ENCODE measurements at places on chromosomes 6 and 20. TPM values are rescaled to one million over a fixed set of nuclear protein-coding genes. Genes with fewer than 3 reads are reported as not detected.

The SOBP gene
- total RNA-seq, result 7.1 TPM

The HLA-DRA gene
- 223 TPM for total RNA-seq

The LY6G5B gene
- total RNA-seq, result 9.6 TPM

The ZNF165 gene
- 0.42 TPM for total RNA-seq

The RRBP1 gene
- total RNA-seq, result 87.3 TPM

The JAG1 gene
- total RNA-seq, result 93.1 TPM

The F13A1 gene
- 94.2 TPM for total RNA-seq

DNA sequence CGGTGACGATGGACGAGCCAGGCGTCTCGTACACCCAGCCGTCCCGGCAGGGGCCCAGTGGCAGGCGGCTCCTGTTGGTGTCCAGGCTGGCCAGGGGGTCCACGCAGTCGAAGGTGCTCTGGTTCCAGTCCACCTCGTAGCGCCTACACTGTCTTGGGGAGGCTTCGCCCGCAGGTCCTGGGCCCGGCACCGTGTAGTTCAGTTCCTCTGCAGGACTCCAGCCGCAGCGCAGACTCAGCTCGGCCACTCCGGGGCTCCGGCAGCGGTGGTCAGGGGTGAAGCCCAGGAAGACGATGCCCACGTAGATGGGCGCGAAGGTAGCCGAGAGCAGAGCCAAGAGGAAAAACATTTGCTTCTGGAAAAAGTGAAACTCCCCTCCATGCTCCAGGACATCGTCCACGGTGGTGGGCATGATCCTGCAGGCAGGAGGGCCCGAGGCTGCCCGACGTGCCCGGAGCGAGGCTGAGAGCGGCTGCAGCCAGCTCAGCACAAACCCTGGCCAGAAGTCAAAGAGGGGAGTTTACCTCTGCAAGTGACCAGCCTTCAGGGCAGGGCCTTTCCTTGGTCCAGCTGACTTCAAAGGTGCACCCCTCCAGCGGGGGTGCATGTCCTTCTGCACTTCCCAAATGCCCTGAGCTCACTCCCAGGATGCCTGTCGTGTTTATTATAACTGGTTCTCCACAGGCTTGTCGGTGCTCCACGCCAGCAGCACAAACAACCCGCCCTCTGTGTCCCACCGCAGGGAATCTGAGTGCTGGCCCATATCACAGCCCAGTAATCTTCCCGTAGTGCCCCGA, at the start of gene SLC22A2:
TSS of gene SLC22A2 (minus strand) at position 476 of the 797 bp plus-strand sequence. CDS start at position 412, 64 bp downstream.
- no peaks in the 10 kb centered on the region for H3K36me3 ChIP-seq
- no peak for DNase-seq
- no peak within 1 kb of the TSS for H3K4me3 ChIP-seq
- no peaks in the 10 kb centered on the region for H3K27me3 ChIP-seq

- no peaks in the 10 kb centered on the region for H3K36me3 ChIP-seq
- no peaks in the 10 kb centered on the region for H3K4me1 ChIP-seq
- no peak overlapping the region for H3K4me3 ChIP-seq
- no peaks in the 10 kb centered on the region for H3K27me3 ChIP-seq
- DNase-seq, result no peak
Observed at GRCh38 chr6:97468981-97469380, 186.0 kb upstream of the MMS22L start.

GRCh38 chr20:38987777-38988176, 25.6 kb downstream of the DHX35 start:
- no peaks in the 10 kb centered on the region for H3K27me3 ChIP-seq
- no peaks in the 10 kb centered on the region for H3K4me1 ChIP-seq
- H3K36me3 ChIP-seq, result no peaks in the 10 kb centered on the region
- no peak overlapping the region for H3K4me3 ChIP-seq
- no peak for DNase-seq

- H3K27ac ChIP-seq, result no peak overlapping the region
- DNase-seq, result no peak
- no peaks in the 10 kb centered on the region for H3K27me3 ChIP-seq
Observed at GRCh38 chr6:13228264-13229204, 99.8 kb downstream of the TBC1D7 start.

DNA sequence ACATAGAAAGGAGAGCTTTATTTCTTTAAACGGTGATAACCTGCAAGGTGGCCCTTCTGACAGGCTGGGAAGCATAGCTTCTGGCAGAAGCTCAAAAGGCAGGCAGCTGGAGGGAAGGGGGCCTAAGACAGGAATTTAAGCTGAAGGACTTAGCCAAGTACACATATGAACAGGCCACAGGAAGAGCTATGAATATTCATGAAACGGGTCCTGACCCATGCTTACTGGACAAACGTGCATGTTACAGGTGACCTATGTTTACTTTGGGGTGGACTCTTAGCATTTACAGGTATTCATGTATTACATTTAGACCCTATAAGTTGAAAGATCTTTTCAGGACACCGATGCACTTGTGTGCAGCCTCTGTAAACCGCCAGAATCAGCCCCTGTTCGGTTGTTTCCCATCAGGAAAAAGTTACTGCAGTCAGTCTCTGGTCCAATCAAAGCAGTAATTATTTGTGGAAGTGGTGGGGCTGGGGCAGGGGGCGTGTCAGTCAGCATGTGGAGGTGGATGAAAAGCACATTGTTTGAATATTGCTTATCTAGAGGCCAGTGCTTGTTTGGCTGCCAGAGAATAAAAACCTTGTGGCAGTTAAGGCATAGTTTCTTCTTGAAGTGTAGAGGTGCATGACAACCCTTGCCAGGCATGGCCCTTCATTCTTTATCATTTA, 2.9 kb upstream of the GZF1 start:
- DNase-seq, result no peak
- H3K4me3 ChIP-seq, result no peak overlapping the region
- H3K27me3 ChIP-seq, result no peaks in the 10 kb centered on the region
- H3K27ac ChIP-seq, result peak overlapping the region; percentile 96
- peaks cover 53% of the 10 kb centered on the region for H3K4me1 ChIP-seq

DNA sequence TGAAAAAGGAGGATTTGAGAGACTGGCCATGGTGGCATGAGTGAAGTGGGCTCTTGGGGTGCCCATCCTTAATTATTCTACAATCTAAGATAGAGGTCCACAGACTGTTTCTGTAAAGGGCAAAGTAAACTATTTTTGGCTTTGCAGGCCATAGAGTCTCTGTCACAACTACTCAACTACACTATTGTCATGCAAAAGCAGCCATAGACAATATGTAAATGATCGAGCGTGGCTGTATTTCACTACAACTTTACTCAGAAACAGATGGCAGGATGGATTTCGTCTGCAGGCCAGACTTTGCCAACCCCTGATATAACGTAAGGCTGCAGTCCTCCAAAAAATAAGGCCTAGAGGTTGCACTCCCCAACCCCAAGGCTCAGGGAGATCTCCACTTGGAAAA, 58.2 kb upstream of the NAA20 start:
- DNase-seq, result no peak
- H3K4me1 ChIP-seq, result no peaks in the 10 kb centered on the region
- peaks cover 91% of the 10 kb centered on the region for H3K36me3 ChIP-seq
- no peak overlapping the region for H3K27ac ChIP-seq
- no peaks in the 10 kb centered on the region for H3K27me3 ChIP-seq

GRCh38 chr6:16635810-16636602, 125.3 kb downstream of the ATXN1 start:
- no peak overlapping the region for H3K27ac ChIP-seq
- H3K4me1 ChIP-seq, result no peaks in the 10 kb centered on the region
- DNase-seq, result no peak
- H3K36me3 ChIP-seq, result no peaks in the 10 kb centered on the region
- no peaks in the 10 kb centered on the region for H3K27me3 ChIP-seq
- H3K4me3 ChIP-seq, result no peak overlapping the region

- peaks cover 20% of the 10 kb centered on the region for H3K4me1 ChIP-seq
- H3K27me3 ChIP-seq, result no peaks in the 10 kb centered on the region
- H3K4me3 ChIP-seq, result peak overlapping the region; percentile 97
- no peak for DNase-seq
- peak overlapping the region; percentile 93 for H3K27ac ChIP-seq
Observed at GRCh38 chr6:95578106-95578410, 723 bp downstream of the MANEA start.

DNA sequence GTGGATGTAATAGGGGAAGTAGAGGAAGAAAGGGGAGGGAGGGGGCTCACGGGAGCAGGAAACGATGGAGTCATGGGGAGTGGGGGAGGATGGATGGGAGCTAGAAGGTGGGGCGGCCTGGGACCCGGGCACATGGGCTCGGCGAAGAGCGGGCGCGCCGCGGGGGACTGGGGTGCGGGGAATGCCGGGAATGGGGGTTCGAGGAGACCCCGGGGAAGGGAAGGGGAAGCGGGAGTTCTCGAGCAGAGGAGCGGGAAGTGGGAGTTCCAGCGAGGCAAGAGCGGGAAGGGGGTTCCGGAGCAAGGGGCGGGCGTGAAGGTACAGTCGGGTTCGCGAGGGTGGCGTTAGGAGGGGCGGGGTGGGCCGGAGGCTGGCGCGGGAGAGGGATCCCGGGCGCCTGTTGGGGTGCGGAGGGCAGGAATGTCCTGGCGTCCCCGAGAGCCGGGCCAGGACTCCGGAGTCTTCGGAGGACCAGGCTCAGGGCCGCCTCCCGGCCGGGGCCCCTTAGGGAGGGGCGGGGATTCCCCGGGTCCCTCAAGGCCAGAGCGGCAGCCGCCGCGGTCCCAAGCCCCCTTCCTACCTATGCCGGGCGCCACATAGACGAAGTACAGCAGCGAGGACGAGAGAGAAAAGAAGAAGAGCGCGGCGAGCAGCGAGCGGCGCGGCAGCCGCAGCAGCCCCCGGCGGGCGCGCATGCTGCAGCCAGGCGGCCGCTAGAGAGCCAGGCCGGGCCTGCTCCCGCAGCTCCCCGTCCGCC, 504 bp downstream of the B4GALT5 start:
- H3K4me1 ChIP-seq, result no peaks in the 10 kb centered on the region
- H3K27ac ChIP-seq, result peak overlapping the region; percentile 93
- no peaks in the 10 kb centered on the region for H3K36me3 ChIP-seq

GRCh38 chr20:58485393-58485792, 29.8 kb downstream of the APCDD1L start:
- H3K4me1 ChIP-seq, result no peaks in the 10 kb centered on the region
- no peak overlapping the region for H3K27ac ChIP-seq
- no peak overlapping the region for H3K4me3 ChIP-seq
- H3K36me3 ChIP-seq, result peaks cover 2% of the 10 kb centered on the region
- DNase-seq, result no peak
- no peaks in the 10 kb centered on the region for H3K27me3 ChIP-seq

DNA sequence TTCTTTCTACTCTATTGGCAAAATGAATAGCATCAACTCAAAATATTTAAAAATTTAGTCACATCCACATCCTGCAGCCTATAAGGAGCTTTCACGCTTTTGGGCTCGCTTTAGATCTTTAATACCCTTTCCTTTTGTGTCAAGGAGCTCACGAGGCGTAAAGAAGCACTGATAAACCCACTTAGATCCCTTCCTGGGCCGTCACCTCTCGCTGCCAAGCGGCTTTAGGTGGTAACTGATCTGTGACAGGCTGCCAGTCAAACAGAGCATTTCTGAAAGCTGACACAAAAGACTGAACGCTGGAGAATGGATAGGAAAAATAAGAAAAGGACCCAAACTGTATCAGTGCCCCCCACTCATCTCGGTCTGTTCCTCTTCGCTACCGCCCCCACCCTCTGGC, 385.7 kb upstream of the MMS22L start:
- DNase-seq, result no peak
- no peak overlapping the region for H3K27ac ChIP-seq
